8988T (cell line): ENCODE measurements at places on chromosomes 5 and 9.

DNA sequence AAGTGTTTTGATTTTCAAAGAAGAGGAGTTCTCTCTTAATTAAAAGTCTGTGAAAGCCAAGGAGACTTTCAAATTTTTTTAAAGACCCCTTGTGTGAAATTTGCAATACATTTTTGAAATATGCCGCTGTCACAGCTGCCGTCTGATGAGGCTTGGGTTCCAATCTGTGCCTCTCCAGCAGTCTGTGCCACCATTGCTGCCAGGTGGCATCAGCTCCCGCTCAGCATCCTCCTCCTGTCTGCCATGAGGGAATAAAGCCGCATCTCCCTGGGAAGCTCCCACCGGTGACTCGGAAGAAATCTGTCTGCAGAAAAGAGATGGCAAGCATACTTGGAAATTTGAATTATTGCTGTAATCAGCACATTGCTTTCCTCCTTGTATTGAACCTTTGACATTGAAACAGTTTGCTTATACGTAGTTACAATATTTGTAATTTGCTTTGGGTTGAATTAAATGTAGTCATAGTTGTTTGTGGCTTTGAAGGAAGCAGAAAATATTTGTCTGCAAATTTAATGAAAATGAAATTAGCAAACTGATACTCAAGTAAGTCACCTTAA, 145.7 kb upstream of the SNX2 start:
- DNase-seq: no peak

- no peak for DNase-seq
These were observed 154.1 kb downstream of the EFNA5 start for GRCh38 chr5:107516452-107517184.

DNA sequence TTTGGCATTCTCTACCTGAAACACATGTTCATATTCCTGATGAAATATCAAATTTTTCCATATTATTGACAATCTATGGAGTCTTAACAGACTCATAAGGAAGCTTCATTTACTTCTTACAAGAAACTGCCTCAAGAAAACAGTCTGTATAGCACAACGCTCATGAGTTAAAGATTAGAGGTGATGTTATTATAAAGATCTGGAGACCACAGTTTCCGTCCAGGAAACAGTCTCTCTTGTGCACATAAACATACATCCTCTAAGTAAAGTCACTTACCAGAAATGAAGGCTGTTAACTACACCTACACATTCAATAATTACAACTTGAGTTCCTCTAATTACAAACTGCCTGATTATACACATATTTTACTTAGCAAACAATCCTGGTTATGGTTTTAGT, 86.9 kb downstream of the RAPGEF6 start:
- no peak for DNase-seq

DNA sequence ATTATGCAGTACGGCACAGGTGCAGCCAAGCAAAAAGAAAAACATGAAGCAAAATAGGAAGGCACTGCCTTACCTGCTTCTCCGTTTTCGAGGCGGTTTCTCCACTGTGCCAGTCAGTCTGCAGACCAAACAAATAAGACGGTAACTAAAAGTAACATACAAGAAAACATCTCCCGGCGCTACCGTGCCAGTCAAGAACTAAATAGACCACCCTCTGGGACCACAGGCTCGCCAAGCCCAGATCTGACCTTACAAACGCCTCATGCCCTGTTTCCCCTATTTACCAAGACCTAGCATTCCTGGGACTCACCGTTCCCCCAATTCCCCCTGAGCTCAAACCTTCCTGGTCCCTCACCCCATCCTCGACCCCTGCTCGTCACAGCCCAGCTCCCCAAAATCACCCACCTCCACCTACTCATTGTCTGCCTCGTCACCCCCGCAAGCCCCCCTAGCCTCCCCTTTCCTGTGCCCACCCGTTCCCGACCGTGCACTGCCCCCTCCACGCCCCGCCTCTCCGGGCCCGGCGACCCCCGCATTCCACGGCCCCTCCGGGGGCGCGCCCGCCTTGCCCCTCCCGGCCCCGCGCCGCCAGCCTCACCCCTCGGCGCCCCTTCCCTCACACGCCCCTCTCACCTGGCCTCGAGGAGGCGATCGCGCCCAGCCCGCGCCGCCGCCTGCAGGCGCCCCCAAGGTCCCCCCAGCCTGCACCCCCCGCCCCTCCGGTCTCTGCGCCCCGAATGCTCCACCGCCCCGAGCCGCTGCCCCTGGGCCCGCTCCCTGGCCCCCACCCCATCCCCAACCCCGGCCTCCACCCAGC, 560 bp downstream of the SCAI start:
- no peak for DNase-seq

DNA sequence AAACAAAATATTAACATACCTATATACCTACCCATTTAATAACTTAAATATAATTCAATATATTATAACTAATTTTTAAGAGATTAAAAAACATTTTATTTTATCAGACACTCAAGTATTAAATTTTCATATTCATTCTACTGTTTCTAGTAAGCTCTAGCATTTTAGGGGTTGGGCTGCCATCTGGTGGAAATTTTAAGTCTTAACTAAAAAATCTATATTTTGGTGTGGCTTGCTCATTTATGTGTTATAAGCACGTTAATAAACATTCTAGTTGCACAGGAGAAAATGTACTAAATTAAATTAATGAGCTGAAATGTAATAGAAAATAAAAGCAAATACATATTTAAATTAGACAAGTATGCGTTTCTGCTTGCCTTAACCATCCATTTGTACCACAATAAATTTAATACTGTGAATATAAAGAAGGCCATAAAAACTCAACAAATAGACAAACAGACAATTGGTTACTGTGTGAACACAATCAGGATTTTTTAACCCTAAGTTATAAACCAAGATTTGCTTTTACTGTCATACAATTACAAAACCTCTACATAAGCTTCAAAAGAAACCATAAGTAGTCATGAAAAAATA, 1728.3 kb upstream of the CDH9 start:
- no peak for DNase-seq

DNA sequence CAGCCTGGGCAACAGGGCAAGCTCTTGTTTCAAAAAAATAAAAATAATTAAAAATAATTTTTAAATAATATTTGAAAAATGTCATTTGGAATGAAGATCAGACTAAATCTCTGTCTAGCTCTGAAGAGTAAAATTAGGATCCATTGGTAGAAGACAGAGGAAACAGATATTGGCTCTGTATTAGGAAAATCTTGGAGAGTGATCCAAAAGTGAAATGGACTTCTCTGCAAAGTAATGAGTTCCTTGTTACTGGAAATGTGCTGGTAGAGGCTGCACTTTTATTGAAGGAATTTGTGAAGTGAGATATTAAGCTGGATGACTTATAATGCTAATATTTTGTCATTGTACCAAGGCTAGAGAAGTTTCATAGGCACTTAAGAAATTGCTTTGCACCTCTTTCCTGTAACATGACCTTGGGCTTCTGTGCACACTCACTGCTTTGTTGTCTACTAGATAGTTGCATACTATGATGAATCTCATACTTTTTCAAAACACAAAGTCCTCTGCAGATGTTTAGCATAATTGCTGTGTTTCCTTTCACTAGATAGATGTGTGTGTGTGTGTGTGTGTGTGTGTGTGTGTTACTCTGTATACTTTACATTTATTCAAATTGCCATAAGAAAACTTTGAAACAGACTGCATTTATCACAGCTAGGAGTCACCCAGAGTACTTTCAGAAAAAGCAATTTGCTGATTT, 13.1 kb downstream of the THBS4 start:
- DNase-seq: no peak

DNA sequence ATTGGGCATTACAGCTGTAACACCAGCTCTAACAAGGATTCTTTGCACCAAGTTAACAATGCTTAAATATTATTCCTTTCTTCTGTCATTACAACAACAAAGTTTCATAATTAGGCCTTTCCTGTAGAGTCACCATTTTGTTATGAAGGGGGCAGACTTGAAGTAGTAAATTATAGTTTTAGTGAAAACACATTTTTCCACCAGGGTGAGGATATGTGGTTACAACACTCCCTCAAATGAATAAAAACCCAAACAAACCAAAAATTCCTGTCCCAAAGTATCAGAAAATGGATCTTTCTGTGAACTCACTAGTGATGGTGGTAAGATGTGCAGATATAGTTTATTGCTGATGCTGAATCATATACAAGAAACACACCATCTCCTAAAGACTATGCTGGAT, 250.5 kb upstream of the TUT7 start:
- DNase-seq: no peak

- no peak for DNase-seq
These were observed 118.1 kb upstream of the CCDC112 start for GRCh38 chr5:115414406-115415142.

- DNase-seq: no peak
These were observed 46.5 kb downstream of the LRSAM1 start for GRCh38 chr9:127497656-127498290.

DNA sequence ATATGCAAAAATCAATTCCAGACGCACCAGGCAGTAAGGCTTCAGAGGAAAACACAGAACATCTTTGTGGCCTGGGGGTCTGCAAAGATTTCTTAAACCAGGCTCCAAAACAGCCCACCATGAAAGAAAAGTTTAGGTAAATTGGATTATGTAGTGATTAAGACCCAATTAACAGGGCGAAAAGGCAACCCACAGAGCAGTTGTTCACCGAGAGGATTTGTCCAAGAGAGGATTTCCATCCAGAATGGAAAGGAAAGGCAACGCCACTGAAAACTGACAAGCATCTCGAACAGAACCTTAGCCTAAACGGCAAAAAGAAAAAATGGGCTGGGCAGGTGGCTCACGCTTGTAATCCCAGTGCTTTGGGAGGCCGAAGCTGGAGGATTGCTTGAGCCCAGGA, 37.4 kb downstream of the GLT6D1 start:
- no peak for DNase-seq

DNA sequence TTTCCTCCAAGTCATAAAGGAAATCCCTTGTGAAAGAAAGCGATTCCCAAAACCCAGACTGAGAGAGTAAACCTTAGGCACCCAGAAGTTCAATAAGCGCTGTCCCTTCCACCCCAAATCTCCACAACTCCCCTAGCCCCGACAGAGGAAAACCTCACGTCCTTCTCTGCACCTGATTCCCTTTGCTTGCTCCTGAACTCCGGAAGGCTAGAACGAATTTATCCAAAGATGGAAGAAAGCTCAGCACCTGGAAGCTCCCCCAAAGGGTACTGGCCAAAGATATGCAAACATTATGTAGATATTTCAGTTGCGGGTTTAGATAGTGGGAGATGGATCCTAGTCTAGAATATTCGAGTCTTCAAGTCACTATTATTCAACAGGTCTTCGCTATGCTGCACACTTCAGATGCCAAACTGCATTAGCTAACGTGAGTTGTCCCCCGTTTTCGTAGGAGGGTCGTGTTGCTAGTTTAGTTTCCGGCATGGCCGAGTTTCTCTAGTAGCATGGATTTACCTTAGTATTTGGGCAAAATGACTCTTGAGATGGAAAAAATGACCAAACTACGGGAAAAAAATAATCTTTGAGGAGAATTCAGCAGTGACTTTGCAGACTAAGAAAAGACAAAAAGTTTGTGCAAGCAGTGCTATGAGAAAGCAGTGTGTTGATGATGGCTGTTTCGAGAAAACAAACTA, 27.7 kb downstream of the NR2F1 start:
- no peak for DNase-seq

DNA sequence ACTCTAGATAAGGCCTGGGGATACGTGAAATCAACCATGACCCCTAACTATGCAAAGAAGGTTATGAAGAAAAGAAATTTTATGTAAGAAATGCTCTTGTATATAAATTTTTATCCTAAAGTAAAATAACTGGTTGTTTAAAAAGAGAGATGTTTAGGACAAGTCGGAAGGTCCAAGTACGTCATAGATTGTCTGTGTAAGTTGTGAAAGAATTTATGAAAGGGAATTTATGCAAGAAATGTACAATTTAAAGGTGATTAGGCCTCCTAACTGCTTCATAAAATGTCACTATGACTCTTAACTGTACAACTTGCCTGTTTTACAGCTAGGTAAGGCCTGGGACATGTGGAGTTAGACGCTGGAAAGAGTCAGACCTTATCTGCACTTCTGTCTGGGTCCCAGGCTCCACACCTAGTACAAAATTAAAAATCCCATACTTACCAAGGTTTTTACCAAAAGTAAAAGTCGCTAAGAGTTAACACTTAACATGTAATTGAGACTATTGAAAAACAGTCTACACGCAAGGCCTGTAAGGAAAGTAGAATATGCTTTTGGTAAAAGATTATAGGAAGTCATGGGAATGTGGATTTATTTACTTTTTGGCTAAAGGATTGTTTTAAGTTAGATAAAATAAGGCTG, 77.4 kb downstream of the KIAA0825 start:
- DNase-seq: no peak

GRCh38 chr5:167205881-167206280, 1085.6 kb upstream of the WWC1 start:
- no peak for DNase-seq

DNA sequence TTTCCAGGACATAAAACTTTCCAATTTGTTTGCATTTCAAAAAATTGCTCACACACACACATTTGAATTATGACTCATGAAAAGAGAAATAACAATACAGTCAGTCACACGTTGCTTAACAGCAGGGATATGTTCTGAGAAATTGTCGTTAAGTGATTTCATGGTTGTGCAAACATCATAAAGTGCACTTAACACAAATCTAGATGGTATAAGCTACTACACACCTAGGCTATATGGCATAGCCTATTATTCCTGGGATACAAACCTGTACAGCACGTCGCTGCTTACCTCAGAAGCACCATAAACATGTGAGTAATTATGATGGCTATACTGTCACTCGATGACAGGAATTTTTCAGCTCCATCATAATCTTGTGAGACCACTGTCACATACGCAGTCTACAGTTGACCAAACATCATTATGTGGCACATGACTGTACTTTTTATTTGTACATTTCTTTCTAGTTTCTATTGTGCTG, 378.2 kb downstream of the ACTL7B start:
- DNase-seq: no peak

- no peak for DNase-seq
These were observed 538.7 kb downstream of the PDE4D start for GRCh38 chr5:59354811-59355210.

DNA sequence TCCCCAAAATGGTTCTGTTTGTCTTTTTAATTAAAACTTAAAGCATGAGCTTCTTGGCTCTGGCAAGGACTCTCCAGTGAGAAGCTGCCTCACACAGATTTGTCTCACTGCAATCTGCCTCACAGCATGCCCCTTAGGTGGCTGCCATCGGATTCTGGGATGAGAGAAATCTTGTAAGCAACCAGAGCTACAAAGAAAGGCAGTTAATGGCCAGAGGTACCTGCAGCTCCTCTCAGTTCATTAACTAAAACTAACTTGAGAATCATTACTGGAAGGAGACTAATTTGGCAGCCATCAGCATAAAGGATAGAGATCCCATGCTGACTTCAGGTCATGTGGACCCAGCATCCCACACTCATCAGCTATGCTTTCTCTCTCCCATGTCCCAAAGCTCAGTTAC, 220.6 kb upstream of the DMAC1 start:
- DNase-seq: no peak

GRCh38 chr5:140118302-140118936, 4.5 kb downstream of the PURA start:
- DNase-seq: no peak

GRCh38 chr5:87122151-87122977, 145.3 kb upstream of the RASA1 start:
- no peak for DNase-seq

GRCh38 chr9:132142924-132143323, 18.9 kb upstream of the NTNG2 start:
- DNase-seq: no peak

- no peak for DNase-seq
These were observed 133.6 kb downstream of the SIL1 start for GRCh38 chr5:139064613-139065012.
